GM23338 (cell line): ENCODE measurements at places on chromosomes 5 and 9. TPM values are rescaled to one million over a fixed set of nuclear protein-coding genes. Genes with fewer than 3 reads are reported as not detected.

DNA sequence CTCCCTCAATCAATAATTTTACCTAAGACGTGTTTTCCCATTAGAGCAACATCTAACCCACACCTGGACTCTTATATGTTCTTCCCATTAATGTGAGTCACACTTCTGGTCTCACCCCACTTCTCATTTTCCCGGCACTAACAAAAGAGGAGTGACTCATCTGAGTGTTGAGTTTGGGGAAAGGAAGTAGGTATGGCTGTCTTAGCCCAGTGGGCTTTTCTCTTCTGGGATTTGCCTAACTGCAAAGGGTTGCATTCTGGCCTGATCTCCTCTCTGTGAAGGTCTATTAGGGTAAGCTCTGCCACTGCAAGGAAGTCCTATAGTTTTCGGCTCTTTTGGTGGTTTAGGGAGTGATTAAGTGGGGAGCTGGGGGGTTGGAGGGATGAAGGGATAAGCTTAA is 195.6 kb downstream of the KIAA0825 start:
- DNase-seq: peak; percentile 14

DNA sequence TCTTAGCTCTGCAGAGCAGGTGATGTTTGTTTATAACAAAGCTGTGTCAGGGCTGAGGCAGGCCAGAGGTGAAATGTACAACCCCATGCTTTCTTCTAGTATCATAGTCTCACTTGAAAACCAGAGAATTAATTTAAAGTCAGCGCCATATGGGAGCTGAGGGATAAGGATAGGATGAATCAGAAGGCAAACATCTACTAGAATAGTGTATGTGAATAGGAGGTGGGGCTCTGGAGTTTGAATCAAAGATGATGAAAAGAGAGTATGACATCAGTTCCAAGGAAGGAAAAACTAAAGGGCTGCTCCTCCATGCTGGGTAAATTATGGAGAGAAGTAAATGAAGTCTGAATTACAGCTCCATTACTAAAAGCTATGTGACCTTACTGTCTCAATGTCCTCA is 441.5 kb downstream of the RASEF start:
- DNase-seq: no peak

MARVELD2 gene
- total RNA-seq: 24.1 and 24.8 TPM in 2 replicates

DNA sequence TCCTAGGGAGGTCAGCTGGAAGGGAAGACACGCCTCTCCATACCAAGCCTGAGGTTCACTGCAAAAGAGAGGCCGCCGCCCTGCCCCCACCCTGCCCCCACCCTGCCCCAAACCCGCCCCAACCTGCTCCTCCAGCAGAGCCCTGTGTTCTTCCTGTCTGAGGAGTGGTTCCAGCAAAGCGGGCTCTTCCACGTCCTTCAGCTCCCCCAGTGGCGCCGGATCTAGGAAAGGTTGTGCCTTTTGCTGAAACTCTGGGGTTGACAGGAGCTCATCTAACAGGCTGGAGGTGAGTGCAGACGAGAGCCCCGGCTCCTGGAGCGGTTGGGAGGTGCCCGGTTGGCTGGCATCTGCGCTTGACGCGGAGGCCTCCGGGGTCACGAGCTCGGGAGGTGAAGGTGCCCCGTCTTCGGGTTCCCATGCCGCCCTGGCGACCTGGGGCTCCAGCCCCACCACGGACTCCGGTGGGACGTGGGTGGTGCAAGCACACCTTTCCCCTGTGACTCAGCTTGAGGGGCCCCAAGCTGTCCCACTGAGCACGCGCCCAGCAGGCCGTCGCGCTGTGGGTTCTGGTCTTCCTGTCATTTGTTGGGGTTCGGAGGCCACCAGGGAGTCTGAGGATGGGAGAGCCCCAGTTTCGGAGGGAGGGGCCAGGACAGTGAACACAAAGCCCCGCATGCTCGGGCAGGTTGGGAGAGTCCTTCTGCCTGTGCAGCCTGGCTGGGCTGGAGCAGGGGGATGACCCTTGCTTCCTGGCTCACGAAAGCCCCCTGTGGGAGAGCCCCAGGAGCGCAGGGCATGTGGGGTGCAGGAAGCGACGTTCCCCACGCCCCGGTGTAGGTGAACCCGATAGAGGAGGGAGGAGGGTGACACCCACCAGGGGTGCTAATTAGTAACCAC is 1467.1 kb downstream of the FOXD4L5 start:
- DNase-seq: peak; percentile 76

DNA sequence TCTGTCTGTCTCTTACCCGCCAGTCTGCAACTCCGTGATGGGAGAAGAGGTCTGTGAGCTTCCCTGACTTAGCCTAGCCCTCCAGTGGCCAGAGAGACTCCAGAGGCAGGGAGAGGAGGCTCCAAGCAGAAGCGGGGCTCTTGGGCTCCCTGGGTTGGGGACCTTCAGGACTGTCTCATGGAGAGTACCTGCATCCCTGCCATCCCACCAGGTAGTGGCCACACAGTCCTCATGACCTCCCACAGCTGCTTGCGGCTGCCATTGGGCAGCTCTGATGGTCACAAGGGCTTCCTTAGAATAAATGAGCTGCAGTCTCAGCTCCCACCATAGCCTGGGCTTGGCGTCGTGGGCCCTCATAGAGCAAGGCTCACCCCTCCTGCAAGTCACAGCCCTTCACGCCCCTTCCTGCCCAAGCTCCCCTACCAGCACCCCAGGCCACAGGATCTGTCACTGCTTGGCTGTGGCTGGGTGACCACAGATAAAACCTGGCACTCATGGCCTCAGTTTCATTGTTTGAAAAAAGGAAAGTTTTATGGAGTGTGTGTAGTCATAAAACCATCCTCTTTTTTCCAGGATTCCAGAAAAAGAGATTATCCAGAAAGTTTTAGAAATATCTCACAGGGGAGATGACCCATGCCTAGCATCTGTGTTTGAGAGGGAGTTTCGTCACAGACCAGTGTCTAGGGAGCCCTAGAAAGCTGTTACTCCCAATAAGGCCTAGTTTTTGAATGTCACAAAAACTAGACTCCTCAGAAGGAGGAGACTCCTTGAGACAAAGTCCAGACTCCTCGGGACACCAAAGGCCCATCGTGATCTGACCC is 48.4 kb downstream of the PPARGC1B start:
- no peak for DNase-seq

- no peak for DNase-seq
Observed at GRCh38 chr9:101689039-101689438, 49.4 kb downstream of the GRIN3A start.

GRCh38 chr5:107853696-107854095 is 183.0 kb upstream of the EFNA5 start:
- DNase-seq: no peak
